Fibroblast of skin of right quadriceps (primary cell): ENCODE measurements at places on chromosomes 7 and 10.

DNA sequence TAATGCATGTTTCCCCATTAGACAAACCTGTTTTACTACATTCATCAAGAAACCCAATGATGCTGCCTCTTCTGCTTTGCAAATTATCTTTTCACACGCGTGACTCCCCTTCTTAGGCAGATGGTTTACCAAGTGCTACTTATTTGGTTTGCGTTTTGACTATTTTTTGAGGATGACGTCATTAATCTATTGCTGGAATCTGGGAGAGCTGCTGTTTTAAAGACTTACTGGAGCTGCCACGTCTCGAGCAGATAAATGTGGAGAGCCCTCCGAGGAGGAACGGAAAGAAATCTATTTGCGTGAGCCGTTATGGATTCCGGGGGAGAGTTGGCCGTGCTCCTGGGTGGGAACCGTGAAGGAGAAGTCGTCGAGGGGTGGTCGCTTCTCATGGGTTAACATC lies 19.7 kb downstream of the INSYN2A start:
- DNase-seq: no peak

DNA sequence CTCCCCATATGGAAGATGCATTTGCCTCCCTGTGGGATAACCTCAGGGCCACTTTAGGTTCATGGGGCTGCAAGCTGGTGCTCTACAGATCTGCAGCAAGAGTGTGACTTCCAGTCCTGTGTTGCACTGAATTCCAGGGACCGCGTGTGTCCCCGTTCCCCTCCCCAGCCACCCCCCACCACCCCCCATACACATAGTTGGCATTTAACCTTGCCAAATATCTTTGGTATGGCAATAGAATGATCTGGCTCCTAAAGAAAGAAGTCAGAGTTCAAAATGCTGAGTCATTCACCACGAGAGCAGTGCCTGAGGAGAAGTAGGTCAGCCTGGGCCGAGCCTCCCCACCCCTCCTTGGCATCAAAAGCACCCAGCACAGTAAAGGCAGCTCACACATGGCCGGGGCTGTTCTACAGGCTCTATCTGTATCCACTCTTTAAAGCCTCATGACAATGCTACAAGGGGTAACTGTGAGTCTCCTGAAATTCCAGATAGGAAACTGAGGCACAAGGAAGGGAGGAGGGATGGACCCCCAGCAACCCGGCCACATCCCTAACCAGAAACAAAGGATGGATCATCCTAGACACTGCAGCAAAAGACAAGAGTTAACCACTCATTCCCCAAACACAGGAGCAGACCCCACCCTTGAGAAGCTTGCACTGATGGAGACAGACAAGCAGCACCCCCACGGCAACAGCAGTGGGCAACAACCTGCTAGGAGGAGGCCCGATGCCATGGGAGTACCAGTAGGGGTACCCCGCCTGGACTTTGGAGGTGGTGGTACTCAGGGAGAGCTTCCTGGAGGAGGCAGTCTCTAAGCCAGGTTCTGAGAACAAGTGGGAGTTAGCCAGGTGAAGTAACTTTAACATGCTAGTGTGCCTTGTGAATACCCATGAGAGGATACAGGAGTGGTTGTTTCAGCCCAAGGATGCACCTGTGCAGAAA lies 70.3 kb upstream of the NANOS1 start:
- peak; percentile 56 for DNase-seq

DNA sequence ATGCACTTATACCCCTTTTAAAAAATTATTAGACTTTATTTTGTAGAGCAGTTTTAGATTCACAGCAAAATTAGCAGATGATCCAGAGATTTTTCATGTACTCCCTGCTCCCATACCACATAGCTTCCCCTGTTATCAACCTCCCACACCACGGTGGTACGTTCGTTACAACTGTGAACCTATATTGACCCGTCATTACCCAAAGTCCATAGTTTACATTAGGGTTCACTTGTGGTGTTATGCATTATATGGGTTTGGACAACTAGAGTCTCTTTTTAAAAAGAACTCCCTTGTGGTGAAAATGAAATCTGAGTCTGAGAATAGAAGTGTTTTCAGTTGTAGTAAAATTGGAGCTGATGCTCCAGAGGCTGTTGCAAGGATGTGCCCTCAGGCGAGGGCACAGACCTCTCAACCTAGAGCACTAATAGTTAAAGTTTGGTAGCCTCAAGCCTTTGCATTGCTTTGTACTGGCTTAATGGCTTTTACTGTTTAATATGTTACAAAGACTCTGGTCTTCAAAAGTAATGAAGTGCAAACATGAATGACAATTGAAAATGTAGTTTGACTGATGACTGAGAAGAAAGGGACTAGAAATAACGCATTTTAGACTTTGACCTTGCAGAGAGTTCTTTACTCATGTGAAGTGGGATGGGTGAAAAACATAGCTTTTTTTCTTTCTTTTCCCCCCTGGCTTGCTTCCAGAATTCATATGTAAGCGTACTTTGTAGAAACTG lies 30.6 kb upstream of the CSTF2T start:
- DNase-seq: no peak

GRCh38 chr10:112678581-112678980 lies 231.6 kb downstream of the VTI1A start:
- DNase-seq: no peak

GRCh38 chr10:6201516-6201975 lies 1.2 kb upstream of the PFKFB3 start:
- peak; percentile 83 for DNase-seq

- DNase-seq: no peak
Measured at GRCh38 chr7:99839287-99840021, 11.6 kb downstream of the CYP3A43 start.

DNA sequence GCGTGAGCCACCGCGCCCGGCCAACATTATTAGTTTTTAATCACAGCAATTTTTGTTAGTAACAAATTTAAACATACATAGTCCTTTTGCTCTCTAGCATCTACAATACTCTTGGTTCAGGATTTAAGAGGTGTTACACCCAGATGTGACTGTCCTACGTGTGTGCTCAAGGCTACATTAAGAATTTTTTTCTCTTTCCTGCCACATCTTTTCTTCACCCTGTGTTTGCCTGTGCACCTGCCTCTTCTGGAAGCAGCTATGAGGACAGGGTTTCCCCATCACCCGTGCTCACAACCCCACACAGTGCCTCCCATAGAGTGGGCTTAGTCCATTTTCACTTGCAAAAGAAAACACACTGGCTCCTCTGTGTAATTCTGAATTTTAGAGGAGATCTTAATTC lies 186.7 kb upstream of the KLF6 start:
- DNase-seq: no peak
